ENCODE measurements at places on chromosomes 12 and 14. TPM values are rescaled to one million over a fixed set of nuclear protein-coding genes. Genes with fewer than 3 reads are reported as not detected.

- no peak for DNase-seq
Measured at GRCh38 chr14:61839507-61839906, 77.3 kb downstream of the SNAPC1 start.

- DNase-seq, result no peak
Measured at GRCh38 chr12:67909681-67910080, 79.6 kb upstream of the IFNG-AS1 start.

- DNase-seq, result peak; percentile 87
Measured at GRCh38 chr14:92726135-92726932, 22.1 kb downstream of the LGMN start.

DNA sequence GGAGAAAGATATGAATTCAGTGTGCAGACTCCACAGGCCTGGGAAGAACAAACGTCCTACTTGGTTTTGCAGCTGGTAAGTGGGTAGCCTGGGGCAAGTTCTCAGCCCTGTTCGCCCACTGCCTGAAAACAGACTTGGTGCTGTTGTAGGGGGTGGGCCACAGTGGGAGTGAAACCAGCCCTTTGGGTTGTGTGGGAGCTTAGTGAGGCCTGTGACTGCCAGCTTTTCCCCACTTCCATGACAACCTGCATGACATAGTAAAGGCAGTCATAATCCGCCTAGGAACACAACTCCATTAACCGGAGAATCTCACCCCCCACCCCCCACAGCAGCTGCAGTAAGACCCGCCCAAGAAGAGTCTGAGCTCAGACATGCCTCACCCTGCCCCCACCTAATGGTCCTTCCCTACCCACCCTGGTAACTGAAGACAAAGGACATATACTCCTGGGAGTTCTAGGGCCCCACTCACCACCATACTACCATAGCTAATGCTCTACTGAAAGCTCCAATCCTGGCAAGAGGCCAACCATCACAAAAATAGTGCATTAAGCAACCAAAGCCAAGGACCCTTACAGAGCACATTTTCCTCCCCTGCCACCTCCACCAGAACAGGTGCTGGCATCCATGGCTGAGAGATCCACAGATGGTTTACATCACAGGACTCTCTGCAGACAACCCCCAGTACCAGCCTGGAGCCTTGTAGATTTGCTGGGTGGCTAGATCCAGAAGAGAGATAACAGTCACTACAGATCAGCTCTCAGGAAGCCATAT lies 39.8 kb upstream of the LMNTD1 start:
- DNase-seq, result no peak

DNA sequence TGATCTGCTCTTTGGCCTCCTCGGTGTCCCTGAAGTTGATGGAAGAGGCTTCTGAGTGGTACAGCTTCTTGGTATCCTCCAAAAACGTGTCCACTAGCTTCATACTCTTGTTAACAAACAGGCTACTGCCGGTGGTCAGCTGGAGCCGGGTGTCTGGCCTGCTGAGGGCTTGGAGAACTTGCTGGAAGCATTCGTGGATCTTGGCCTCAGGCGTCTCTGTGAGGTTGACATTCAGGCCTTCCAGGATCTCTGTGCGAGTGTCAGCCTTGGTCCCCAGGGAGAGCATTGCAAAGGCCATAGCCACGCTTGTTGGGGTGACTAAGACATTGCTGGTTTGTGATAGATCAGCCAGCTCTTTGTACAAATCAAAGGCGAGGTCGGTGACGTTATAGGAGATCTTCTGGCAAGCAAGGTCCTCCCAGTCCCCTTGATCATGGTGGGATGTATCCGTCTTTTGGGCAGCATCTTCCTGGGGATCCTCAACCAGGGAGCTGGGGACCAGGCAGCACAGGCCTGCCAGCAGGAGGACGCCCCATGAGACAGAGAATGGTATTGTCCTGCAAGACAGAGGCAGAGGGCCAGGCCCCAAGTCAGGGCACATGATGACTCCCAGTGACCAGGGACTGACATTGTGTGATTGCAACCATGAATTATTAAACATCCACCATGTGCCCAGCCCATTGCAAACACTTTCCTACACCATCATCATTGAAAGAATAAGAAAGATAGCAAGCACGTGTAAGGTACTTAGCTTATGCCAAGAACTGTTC lies 22.1 kb downstream of the SERPINA1 start:
- DNase-seq, result peak; percentile 48

DNA sequence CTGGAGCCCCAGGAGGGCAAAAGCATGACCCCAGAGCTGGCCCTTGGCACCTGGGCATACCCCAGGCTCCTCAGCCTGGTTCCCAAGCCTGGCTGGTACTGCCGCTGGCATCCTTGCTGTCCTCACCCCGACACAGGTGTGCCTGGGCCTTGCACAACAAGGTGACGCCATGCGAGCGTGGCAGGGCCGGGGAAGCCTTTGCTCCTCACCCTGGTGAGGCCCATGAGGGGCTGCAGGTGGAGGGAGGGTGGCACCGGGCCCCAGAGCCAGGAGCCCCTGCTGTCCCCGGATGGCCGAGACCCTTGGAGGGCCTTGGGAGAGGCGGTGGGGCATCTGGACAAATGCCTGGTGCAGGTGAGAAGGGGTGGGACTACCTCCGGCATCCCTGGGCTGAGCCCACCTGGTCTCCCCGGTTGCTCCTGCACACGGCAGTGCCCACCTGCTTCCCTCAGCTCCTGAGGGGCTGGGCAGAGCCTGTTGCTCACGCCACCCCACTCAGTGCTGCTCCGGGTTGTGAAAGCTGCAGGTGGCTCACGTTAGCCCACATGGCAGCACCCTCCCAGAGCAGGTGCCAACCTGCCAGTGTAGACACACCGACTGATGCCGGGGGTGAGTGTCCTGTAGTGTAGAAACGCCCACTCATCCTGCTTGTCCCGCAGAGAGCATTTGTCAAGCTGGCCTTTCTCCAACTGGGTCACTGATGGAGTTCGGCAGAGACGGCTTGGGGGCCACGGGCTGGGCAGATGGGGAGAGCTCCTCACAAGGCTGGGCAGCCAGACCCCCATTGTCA lies 24.6 kb upstream of the KIF26A start:
- DNase-seq, result peak; percentile 74

GRCh38 chr14:44113769-44114730 lies 393.0 kb downstream of the FSCB start:
- DNase-seq, result no peak

GRCh38 chr12:105897311-105897725 lies 241.4 kb downstream of the NUAK1 start:
- no peak for DNase-seq

- DNase-seq, result peak; percentile 44
Measured at GRCh38 chr14:101004954-101005353, 101.4 kb upstream of the RTL1 start.

- DNase-seq, result no peak
Measured at GRCh38 chr14:63454863-63455622, 88.1 kb downstream of the PPP2R5E start.

GRCh38 chr12:121245031-121245430 lies 35.1 kb downstream of the P2RX4 start:
- DNase-seq, result no peak

GRCh38 chr12:5492562-5492961 lies 60.7 kb downstream of the NTF3 start:
- no peak for DNase-seq

DNA sequence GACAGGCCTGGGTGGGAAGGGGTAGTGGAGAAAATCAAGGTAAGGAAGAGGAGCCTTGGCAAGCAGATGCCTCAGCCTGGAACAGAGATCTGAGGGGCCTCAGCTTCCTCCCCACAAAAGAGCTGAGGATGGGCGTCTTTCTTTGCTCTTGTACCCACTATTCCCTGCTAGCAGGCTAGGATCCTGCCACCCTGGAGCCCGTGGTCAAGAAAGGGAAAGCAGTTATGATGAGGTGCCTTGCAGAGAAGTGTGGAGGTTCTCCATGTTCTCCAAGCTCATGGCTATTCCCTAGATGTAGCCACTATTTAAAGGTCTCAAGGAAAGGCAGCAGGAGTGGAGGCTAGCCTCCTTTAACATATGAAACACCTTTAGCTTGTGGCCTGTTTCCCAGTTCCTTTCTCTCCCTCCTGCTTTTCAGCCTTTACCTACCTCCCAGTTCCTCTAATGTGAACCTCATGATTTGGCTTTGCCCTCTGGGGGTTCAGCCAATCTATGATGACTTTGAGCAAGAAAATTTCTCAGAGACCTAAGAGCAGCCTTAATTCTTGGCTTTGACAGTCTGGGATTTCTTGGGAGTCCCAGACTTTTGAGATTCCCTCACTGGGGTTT lies 1.1 kb downstream of the IKZF4 start:
- DNase-seq, result no peak

- DNase-seq, result no peak
Measured at GRCh38 chr12:56161690-56162351, 3.7 kb downstream of the MYL6 start.

- no peak for DNase-seq
Measured at GRCh38 chr12:16506394-16506793, 99.6 kb downstream of the LMO3 start.

GRCh38 chr14:100416081-100416680 lies 93.0 kb downstream of the SLC25A47 start:
- no peak for DNase-seq

DNA sequence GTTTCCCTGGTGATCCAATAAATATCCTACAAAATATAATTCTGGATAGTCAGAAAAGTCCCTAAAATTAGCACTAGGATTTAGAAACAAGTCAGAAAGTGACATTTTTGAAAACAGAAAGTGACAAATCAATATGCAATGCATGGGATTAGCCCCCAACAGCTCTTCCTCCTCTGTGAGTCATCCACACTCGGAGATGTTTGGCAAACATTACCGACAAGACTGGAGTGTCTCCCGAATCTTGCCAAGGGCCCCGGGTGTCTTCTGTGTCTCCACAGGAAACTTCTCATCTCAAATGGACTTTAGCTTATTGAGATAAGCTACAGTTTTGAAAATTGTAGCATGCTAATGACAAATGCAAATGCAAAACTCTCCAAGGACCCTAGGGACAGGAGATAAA lies 398.9 kb upstream of the CCDC196 start:
- DNase-seq, result no peak

GRCh38 chr12:95198914-95199313 lies 18.4 kb downstream of the FGD6 start:
- no peak for DNase-seq

- DNase-seq, result peak; percentile 71
Measured at GRCh38 chr12:115383668-115384067, 699.7 kb upstream of the TBX3 start.

DNA sequence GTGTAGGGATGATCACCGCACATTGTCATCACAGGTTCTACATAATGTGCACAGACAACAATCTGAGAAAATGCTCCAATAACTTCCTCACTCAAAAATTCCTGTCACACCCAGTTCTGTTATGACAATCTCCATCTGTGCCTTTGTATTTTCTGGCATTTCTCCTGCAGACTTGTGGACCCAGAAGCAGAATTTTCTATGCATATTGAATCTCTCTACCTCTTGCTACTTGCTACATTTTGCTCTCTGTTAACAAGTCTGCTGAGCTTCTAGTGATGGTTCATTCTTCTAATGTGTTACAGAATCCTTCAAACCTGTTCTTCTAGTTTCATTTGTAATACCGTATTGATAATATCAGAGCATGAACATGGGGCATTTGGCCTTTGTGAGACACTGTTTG lies 127.8 kb upstream of the PTPRQ start:
- no peak for DNase-seq

DNA sequence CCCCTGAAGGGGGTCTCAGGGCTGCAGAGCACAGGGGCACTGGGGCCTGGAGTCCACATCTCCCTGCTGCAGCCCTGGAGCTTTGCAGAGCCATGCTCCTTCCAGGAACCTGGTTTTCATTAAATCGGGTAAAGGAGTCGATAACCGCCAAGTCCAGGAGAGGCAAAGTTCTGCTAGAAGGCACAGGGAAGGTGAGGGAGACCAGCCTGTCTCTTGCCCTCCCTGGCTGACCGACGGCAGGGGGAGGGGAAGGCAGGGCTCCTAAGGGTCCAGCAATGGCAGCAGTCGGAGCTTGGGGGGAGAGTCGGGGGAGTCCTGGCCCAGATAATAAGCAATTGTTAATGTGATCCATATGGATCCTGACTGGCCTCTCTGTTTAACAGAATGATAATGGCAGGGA lies 3.0 kb downstream of the FIGNL2 start:
- no peak for DNase-seq

DNA sequence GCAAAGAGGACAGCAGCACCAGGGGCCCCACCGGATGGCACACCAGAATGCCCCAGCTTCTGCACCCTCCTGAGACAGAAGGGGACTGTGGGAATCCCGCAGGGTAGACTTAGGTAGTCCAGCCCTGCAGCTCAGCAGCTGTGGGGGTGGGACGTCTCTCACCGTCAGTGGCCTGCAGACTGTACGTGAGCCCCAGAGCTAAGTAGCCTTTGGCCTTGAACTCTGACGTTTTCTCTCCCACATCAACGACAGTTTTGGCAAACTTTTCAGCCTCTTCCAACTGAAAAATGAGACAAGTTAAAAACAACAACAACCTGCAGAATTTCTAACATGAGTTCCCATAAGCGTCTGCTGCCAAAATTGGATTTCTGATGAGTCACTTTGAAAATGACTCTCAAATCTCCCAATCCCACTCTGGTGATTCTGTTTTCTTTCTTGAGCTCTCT lies 161.4 kb downstream of the TTC7B start:
- DNase-seq, result no peak

DNA sequence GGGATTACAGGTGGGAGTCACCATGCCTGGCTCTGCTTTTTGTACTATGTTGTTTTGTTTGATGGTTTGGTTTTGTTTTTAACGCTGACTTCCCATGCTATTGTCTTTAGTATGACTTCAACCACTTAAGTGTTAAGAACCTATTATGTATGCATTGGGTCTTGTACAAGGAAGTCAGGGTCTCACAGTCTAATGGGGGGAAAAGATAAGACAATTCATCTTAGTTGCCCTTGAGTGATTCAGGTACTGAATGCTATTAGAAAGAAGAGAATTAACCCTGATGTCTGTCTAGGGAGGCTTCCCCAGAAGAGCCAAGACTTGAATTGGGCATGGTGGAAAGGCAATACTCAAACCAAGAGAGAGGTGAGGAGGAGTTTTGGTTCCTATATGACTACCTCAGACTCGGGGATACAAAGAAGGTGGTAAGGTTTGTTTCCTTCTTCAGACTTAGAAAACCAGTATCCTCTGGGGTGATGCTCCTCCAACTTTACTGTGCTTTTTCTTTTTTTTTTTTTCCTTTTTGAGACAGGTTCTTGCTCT lies 64.6 kb downstream of the SUSD6 start:
- DNase-seq, result no peak

GRCh38 chr14:23104070-23104590 lies 659 bp downstream of the CIROP start:
- no peak for DNase-seq

Gene C14orf39
- total RNA-seq, result not detected

Gene ANO4
- total RNA-seq, result not detected

Gene LHX5
- not detected for total RNA-seq

Gene FAM234B
- 32.3 TPM for total RNA-seq

Gene RHOJ
- 1.2 TPM for total RNA-seq

Gene CPM
- total RNA-seq, result 67.5 TPM

Gene MEG3
- 28.9 TPM for total RNA-seq

Gene DAAM1
- 196 TPM for total RNA-seq

Gene NPAS3
- total RNA-seq, result 0.45 TPM

Gene KRT7
- total RNA-seq, result 140 TPM

Gene LTA4H
- total RNA-seq, result 80.9 TPM

Gene ACRBP
- total RNA-seq, result 1.4 TPM

Gene PTCSC3
- not detected for total RNA-seq

Gene PLXNC1
- 14.9 TPM for total RNA-seq

Gene ASPG
- 38.5 TPM for total RNA-seq

Gene FAM186B
- 1.1 TPM for total RNA-seq

Gene TBC1D30
- total RNA-seq, result 3.9 TPM

Gene TAS2R42
- not detected for total RNA-seq

Measured in suprapubic skin (tissue), 4 donors.